ENCODE measurements at places on chromosomes 6 and 20.

DNA sequence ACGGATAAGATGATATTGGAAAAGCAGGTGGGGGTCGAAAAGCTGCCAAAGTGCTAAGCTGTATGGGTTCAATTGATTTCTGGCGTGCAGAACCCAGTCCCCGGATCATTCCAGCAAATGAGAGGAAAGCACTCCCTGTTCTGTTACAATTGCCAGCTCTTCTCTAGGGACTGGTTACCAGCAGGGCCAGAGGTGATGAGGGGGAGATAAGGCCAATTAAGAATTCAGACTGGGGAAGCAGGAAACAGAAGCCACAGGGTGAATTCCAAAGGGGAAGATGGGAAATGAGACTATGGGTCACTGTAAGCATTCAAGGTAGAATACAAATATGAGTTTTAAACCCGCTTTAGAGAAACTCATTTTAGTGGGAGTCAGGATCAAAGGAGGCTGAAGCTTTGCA lies 349.4 kb upstream of the MAP3K7 start:
- no peak for DNase-seq

GRCh38 chr6:53795702-53796450 lies 1.1 kb downstream of the LRRC1 start:
- peak; percentile 32 for DNase-seq

- no peak for DNase-seq
Measured at GRCh38 chr20:24487648-24488047, 18.2 kb downstream of the SYNDIG1 start.

DNA sequence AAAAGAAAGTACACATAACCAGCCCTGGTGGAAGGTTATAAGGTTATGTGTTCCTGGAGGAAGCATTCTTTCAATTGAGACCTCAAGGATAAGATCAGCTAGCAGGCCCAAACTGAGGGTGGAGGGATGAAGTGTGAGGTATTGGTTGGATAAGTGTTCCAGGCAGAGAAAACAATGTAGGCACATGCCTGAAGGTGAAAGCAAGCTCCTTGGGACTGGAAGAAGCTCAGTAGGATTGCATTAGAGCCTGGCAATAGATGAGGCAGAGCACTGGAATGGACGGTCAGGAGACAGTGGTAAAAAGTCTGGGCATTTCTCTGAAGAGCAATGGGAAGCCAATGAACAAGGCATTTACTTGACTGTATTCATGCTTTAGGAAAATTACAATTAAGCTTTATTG lies 89.9 kb upstream of the SHLD1 start:
- no peak for DNase-seq

GRCh38 chr6:16540804-16541752 lies 220.2 kb downstream of the ATXN1 start:
- DNase-seq = peak; percentile 33

GRCh38 chr20:14619411-14619810 lies 282.0 kb upstream of the FLRT3 start:
- no peak for DNase-seq

GRCh38 chr20:19756761-19757486 lies 1.1 kb upstream of the RIN2 start:
- no peak for DNase-seq

- no peak for DNase-seq
Measured at GRCh38 chr20:44776980-44777379, 31.3 kb downstream of the KCNK15 start.
